ENCODE measurements at places on chromosomes 6 and 20.

DNA sequence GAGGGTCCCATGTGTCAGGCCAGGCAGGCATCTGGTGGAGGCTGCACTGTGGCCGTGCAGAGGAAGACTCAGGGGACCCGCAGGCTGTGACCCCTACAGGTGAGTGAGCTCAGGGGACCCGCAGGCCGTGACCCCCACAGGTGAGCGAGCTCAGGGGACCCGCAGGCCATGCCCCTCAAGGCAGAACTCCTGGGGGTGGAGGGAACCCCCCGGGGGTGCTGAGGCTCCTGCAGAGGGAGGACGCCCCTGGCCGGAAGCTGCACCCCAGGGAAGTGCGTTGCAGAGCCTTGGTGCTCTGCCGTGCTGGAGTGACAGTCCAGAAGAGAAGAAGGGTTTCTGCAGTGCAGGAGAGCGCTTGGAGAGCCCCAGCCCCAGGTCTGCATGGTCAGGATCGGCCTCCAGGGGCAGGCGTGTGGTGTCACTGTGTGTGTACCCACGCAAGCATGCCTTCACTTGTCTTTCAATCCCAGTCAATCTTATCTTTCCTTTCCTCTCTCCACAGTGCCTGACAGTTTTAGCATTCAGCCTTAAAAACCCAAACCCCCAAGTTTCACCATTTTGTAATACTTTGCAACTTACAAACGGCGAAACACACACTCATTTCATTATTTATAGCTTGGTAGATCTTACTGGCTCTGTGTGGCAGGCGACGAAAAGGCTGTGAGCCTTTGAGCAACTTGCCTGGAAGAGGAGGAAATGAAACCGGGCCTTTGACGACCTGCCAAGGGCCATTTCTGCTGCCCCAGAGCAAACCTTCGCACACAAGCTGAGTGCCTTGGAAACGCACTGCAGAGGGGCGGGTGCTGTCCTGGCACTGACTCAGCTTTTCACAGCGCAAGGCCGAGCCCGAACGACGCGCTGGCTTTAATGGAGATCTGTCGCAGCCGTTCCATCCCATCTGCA, 101.4 kb upstream of the AGPAT4 start:
- DNase-seq, result no peak

DNA sequence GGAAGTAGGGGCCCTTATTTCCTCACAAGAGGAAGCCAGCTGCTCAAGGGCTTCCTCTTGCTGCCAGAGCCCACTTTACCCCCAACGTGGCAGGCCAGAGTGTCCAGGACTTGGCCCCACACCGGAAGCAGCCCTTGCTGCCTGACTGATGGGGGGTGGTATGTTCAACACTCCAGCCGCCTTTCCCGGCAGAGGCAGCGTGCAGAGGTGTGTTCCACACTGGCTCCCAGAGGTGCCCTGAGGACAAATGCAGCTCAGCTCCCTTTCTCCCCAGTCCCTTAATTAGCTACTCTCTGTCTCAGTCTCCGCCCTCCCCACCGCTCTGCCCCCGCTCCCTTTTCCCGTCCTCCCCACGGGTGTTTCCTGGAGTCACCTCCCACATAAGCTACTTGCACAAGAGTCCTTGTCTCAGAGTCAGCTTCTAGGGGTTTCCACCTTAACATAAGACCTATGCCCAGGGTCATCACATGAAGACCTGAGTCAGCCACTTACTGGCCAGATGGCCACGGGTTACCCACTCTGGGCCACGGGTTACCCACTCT, 61.7 kb upstream of the SHLD1 start:
- no peak for DNase-seq

DNA sequence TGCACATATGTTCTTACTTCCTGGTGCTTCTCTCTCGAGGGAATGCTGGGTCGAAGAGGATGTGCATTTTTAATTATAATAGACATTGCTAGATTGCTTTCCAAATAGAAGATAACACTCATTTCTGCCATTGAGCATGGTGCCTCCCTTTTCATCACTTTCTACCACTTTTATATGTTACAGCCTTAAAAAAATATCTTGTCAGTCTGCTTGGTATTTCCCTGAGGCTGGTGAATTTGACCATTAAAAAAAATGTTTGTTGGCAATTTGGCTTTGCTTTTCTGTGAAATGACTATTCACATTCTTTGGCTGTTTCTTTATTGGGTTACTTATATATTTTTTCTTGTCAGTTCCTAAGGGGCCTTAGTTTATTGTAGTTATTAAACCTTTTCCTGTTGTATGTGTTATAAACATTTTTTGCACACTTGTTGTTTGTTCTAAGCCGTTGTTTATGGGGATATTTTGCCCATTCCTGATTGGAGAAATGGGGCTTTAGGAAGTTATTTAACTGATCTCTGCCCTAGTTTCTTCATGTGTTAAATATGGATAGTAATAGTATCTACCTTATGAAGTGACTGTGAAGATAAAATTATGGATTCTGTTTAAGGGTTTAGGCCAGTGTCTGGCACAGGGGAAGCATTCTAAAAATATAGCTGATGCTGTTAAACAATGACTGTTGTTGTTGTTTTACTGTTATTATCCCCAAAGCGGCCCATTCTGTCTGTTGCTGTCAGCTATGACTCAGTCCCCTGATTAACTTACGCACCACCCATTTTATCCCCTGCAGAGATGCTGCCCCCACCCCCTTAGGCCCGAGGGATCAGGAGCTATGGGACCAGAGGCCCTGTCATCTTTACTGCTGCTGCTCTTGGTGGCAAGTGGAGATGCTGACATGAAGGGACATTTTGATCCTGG, 3.8 kb downstream of the DDR1 start:
- DNase-seq, result no peak

- DNase-seq, result no peak
Measured at GRCh38 chr20:60352596-60352995, 394.4 kb downstream of the CDH26 start.

DNA sequence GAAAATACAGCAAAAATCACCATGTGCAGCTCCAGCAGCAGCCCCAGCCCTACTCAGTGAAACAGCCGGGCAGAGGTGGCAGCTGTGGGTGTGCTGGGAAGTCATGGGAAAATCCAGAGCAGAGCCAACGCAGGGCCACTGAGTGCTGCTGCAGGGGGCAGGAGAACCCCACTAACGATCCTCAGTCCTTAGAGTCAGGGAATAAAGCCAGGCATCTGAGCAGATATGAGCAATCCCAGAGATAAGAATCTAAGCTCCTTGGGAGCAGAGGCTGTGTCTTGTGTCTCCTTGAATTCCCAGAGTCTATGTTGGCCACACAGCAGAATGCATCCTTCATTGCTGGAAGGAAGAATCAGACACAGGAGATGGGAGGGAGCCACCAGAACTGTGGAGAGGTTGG, 493.1 kb upstream of the MAP3K7 start:
- no peak for DNase-seq

- no peak for DNase-seq
Measured at GRCh38 chr6:128517124-128517523, 3.3 kb downstream of the PTPRK start.

- DNase-seq, result no peak
Measured at GRCh38 chr6:54614499-54615195, 231.9 kb upstream of the FAM83B start.

DNA sequence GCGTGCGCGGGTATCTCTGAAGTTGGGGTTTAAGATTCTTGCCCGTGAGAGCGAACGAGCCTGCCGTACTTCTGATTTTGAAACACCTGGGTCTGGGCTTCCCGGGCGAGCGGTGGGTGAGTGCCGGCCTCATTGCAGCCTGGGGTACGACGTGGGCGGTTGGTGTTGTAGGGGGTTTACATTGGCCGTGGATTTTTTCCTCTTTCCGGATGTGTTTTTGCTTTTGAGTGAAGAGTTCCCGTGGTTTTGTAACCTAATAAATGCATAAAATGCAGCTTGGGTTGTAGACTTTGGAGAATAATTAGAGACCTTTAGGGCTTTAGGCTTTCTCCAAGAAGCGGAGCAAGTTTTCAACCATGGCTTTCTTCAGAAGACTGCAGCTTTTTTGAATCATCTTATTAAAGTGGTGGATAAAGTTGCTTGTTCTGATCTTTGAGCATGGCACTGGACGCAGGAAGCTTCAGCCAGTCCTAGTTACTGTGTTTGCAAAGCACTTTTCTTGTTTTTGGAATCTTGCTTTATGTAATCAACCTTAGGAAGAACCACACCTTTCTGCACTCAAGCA, 314 bp downstream of the FARS2 start:
- DNase-seq, result no peak

DNA sequence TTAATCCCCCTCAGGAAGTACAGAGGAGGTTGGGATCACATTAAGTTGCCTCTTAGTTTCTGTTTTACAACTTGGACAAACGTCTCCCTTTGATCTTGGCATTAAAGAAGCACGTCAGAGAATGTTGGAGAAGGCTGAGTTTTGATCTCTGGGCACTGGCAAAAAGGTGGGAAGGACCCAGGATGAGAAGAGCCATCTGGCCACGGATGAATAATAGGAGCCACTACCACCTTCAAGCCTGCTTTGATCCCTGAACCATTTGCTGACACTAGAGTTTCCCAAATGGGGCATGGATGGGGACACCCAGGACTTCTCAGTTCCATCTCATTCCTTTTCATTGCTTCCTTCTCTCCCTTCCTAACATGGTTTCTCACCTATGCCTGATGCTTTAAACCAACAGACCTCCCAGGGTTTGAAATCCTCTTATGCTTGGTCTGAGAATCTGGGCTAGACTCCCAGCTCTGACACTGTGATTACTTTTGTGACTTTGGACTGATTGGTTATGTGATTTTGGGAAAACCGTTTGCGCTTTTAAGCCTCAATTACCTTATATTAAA, 5.8 kb downstream of the TM9SF4 start:
- no peak for DNase-seq

DNA sequence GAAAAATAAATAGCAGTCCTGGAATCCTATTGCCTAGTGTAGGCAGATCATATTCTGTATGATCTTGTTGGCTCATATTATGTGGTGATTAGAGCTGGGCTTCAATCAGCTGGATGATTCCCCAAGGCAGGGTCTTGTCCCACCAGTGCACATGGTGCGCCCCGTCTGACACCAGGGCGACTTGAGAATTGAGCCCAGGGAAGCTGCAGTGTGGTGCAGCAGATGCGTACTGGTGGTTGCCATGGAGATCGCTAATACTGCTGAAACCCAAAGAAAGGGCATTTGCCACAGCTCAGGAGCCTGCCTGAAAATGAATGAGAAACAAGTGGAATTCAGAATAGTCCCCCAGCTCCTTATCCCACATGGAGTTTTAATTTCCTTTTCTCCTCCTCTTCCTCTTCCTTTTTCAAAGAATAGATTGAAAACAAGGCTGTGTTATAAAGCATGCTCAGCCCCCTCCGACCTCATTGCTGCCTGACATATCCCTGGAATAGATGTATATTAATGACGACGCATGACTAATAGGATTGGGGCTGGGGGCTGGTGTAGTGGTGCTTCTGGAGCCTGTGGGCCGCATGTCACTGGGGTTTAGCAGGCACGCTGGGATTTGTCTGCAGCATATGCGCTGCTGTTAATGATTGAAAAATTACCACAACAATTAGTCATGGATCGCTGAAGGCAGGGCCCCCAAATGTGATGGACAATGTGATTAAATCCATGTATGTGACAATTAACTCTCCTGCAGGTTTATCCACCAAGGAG, 210.5 kb downstream of the FARS2 start:
- no peak for DNase-seq

DNA sequence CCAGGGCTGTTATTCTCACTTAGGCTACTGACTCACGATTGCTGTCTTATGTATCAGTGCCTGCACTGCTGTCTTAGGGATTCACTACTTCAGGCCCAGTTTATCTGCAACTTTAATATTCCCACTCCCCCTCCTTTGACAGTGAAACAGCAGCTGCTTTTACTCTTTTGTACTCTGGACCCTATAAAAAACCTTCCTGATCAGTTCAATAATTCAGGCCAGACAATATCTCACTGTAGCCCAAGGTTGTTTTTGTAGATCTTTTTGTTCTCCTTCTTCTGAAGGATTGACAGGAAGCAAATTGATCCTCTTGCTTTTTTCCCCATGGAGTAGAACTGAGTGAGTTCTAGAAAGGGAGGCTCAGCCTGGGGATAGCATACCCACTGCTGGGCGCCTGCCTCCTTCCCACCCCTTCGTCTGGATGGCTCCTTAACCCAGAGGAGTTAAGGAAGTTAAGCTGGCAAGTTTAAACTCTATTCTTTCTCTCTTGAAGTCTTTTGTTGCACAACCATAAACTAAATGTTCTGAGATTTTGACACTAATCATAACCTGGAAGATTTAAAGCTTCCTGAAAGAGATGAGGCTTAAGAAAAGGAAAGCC, 22.0 kb upstream of the EYS start:
- no peak for DNase-seq

DNA sequence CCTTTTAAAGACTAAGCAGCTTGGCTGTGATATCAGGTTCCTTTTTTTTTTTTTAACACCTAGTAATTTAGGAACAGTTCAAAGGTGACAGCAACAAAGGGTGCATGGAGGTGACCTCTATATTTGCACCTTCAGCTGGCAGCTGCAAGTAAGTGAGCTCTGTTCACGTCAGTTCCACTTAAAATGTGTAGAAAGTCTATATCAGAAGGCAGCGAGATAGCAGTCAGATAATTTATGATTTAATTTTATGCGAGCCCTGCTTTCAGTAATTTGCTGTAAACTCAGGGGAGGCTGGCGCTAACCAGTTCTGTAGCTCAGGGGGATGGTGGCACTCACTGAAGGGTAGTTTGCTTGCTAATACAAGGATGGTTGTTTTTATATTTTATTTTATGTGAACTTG, 602.8 kb upstream of the MMS22L start:
- no peak for DNase-seq

GRCh38 chr20:49505518-49505917, 23.1 kb upstream of the KCNB1 start:
- peak; percentile 9 for DNase-seq

- DNase-seq, result no peak
Measured at GRCh38 chr20:50551288-50551687, 41.1 kb downstream of the PTPN1 start.

- no peak for DNase-seq
Measured at GRCh38 chr20:32973077-32973717, 31.0 kb downstream of the SUN5 start.

Measured in epithelial cell of proximal tubule (primary cell).